ENCODE measurements at places on chromosomes 12 and 14.

DNA sequence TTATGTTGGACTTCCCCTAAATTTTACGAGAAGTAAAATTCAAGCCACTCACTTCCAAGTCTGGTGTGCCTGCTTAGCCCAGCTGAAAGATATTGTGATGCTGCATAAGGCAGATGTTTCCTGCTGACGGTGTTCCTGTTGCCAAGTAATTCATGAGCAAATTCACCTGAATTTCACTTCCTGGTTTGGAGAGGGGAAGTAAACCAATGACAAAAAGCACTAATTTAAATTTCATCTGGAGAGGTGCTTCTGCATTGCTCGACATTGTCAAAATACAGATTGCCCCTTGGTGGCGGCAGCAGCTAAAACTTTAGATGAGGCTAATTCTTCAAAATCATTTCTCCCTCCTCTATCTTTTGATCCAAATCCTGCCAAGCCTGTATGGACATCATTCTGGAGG, 281.1 kb downstream of the AACS start:
- no peak for DNase-seq

GRCh38 chr12:121145221-121145620, 12.5 kb downstream of the P2RX7 start:
- no peak for DNase-seq

GRCh38 chr14:54457609-54457996, 16.4 kb upstream of the CNIH1 start:
- DNase-seq: no peak

- DNase-seq: no peak
Observed at GRCh38 chr12:117067016-117067415, 32.2 kb downstream of the TESC start.

GRCh38 chr14:65290830-65291229, 121.7 kb upstream of the FUT8 start:
- no peak for DNase-seq

DNA sequence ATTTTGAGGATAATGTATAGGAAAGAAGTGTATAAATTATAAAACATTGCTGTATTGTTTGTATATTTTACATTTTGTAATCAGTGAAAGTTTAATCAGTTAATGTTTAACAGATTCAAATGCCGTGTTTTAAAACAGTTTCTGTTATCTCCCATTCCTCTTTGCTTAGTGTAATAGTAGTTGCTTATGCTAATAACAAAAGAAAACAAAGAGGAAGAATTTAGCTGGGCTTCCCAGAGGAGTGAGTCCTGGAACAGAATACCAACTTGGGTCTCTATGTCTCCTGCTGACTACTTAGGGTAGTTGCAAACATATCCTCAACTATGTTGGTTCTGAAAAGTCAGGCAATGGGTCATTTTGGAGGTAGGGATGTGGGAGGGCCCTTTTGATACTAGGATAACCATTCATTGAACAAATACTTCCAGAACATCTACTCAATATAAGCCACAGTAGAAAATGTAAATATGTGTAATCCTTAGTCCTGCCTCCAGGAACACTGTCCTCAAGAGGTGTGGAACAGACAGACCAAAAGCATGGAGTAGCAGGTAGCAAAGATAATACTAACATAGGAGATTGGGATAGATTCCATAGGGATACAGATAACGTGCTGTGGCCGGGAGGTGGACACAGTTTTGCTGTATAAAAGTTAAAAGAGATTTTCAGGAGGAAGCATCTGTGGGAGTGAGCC, 36.1 kb upstream of the EVL start:
- DNase-seq: no peak

All from SHP77 (cell line).